ENCODE measurements at places on chromosomes 2 and 18. TPM values are rescaled to one million over a fixed set of nuclear protein-coding genes. Genes with fewer than 3 reads are reported as not detected.

The CTLA4 gene
- total RNA-seq = 1.3 TPM

GRCh38 chr2:189524746-189525145 lies 55.8 kb downstream of the SLC40A1 start:
- no peak for DNase-seq

DNA sequence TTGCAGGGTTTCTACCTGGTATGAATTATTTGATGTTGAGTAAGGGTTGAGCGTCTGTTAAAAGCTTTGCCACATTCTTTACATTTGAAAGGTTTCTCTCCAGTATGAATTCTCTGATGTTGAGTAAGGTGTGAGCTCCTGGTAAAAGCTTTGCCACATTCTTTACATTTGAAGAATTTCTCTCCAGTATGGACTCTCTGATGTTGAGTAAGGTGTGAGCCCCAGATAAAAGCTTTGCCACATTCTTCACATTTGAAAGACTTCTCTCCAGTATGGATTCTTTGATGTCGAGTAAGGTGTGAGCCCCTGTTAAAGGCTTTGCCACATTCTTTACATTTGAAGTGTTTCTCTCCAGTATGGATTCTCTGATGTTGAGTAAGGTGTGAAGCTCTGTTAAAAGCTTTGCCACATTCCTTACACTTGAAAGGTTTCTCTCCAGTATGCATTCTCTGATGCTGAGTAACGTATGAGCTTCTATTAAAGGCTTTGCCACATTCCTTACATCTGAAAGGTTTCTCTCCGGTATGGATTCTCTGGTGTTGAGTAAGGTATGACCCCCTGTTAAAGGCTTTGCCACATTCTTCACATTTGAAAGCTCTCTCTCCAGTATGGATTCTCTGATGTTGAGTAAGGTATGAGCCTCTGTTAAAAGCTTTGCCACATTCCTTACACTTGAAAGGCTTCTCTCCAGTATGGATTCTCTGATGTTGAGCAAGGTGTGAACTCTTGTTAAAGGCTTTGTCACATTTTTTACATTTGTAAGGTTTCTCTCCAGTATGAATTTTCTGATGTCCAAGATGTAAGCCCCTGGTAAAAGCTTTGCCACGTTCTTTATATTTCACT lies 27.1 kb downstream of the ZNF519 start:
- DNase-seq = no peak

DNA sequence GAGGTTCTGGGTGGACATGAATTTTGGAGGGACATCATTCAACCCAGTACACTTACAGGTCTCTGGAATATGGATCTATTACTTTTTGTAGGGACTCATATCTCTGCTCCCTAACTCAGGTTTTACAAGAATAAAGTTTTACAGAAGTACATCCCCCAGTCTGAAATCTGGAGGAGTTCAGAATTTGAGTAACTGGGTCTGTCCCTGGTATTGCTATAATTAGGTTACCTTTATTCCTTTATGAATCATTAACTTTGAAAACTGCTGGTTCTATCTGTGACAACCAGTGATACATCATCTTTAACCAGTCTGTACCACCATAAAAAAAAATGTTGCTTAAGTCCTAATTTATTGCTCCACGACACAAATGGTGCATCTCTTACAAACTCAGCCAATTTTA lies 59.9 kb downstream of the INSIG2 start:
- no peak for DNase-seq

DNA sequence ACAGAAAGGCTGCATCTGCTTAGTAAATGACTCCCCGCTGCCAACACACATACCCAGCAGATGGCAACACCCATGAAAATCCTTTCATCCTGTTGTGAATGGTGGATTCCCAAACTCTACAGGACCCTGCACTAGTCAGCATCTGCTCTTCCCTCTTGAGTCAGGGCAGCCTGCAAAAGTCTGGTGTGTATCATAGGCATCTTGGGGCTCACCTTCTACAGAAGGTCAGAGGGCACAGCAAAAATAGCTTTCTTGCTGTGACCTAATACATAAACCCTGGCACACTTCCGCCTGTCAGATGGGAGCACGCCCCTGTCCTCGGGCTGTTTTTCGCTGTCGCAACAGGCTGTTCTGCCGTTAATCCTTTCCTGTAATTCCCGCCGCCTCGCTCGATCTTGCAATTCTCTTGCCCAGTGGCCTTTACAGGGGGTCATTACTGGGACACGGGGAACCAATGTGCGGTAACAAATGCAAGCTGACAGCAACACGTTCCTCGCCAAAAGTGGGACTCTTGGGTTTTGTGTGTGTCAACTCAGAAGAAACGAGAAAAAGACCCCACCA lies 19.9 kb upstream of the SCYGR1 start:
- no peak for DNase-seq
